ENCODE measurements at places on chromosomes 6 and 20.

DNA sequence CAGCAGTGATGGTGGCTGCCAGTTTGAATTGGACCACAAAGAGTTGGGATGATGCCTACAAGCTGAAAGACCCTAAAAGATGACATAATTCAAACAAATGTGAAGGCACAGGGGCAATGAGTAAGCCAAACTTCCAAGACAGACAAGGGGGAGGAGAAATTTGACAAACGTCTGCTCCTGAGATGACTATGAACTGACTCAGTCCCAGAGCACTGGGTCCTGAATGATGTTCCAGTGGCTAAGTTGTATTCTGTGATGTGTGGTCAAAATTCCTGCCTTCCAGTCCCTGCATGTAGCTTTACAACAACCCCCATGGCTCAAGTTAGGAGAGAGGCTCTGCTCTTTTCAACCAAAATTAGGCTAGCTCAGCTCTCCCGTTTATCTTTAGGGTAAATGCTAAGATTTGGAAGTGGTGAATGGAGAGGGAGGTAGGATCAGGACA lies 86.1 kb upstream of the SIRPA start:
- no peak for DNase-seq

DNA sequence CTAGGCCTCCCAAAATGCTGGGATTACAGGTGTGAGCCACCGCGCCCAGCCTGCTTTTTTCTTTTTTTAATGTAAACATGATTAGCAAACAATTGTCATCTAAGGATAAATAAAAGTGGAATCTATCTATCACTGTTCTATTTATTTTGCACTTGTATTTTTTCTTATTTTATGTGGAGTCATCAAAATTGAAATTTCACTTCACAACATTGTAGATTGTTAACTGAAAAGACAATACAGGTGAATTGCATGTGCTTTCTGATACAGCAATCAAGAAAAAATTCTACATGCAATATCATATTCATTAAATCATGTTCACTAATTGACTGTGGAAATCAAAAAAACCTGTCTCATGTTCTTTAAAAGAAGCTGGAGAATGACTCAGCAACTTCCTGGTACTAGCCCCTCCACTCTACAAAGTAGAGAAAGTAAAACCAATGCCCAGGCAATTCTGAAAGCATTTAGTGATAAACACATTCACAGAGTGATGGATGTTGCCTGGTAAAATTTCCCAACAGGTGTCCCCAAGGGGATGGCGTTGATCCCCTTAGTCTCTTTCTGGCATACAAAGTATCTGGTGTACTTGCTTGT lies 10.7 kb upstream of the RFX6 start:
- no peak for DNase-seq

DNA sequence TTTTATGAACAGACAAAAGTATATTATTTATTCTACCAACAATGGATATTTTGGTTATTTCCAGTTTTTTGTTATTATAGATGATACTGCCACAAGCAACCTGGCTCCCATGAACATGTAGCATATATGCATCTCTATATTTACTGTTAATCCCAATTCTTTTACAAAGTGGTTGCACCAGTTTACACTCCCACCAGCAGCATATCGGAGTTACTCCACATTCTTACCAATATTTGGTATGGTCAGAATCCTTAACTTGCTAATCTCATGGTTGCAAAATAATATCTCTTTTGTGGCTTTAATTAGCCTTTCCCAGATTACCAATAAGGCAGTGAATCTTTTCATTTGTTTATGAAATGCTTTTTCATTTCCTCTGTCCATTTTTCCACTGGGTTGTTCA lies 137.6 kb upstream of the CDYL start:
- DNase-seq: no peak

GRCh38 chr6:41344876-41345275 lies 9.5 kb downstream of the NCR2 start:
- peak; percentile 43 for DNase-seq

GRCh38 chr6:109701774-109702173 lies 10.7 kb downstream of the FIG4 start:
- DNase-seq: no peak

DNA sequence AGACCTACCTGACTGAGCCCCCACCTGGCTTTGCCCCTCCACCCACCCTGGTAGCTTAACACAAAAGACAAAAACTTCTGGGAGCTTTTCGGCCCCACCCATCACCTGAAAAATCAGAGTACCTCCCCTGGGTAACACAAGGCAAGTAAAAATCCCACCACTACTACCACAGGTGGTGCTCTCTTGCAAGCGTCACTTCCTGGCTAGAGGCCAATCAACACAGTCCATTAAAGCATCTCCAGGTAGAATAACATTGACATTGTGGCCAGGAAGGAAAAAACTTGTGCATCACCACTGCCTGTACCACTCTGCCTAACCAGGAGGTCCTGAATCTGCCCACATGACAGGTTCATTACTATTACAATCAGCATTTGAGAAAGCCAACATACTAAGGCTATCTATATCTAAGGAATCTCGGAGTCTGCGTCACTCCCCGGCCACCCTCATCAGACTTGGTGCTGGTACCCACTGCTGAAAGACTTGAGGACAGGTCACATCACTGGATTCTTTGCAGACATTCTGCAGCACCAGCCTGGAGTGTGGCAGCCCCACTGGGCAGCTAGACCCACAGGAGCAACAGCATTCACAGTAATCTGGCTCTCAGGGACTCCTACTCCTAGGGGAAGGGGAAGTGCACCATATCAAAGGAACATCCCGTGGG lies 125.9 kb downstream of the CDK19 start:
- DNase-seq: no peak

- DNase-seq: no peak
Measured at GRCh38 chr20:53004267-53004813, 32.2 kb downstream of the TSHZ2 start.

- DNase-seq: no peak
Measured at GRCh38 chr6:20092071-20092566, 120.2 kb downstream of the MBOAT1 start.

DNA sequence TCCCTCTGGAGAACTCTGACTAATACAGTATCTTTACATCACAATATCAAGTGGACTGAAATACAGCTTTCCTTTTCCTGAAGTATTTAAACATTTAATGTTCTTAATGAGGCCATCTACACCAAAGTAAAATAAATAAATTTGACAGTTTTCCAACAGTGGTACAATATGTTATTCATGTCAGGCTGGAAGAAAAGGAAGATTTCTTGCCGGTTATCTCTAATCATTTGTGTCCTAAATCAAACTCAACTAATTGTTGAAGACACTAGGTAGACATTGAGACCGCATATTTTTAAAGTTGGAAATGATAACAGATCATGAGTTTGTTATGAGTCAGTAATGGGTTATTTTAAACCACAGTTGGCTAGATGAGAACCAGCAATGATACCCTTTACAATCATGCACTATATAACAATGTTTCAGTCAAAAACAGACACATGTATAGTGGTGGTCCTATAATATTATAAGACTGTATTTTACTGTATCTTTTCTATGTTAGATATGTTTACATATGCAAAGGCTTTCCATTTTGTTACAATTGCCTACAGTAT lies 241.6 kb downstream of the LMBRD1 start:
- DNase-seq: no peak

DNA sequence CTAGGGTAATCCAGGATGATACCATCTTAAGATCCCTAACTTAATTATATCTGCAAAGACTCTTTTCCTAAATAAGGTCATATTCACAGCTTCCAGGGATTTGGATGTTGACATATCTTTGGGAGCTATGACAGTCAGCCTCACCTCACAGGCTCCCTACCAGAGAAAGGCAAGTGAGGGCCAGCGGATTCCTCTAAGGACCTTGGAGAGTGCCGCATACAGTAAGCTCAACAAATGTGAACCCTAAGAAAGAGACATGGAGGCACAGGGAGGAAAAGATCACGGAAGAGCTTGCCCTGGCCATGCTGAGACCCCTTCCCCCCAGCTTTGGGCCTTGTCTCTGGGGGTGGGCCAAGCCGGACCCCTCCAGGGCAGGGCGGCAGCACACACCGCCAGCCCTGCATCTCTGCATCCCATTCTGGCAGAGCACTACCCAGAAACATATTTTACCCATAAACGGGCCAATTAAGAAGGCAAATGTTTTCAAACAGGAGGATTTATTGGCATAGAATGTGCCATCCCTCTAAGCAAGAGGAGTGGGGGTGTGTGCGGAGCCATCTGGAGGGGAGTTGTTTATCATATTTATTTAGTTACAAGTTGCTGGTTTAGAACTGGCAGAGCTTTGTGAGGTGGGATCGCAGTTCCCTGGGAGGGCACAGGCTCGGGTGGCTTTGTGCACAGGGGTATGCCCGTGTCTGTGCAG lies 55.4 kb downstream of the CHMP4B start:
- DNase-seq: no peak

GRCh38 chr6:111107589-111107988 lies 20.3 kb downstream of the SLC16A10 start:
- no peak for DNase-seq

DNA sequence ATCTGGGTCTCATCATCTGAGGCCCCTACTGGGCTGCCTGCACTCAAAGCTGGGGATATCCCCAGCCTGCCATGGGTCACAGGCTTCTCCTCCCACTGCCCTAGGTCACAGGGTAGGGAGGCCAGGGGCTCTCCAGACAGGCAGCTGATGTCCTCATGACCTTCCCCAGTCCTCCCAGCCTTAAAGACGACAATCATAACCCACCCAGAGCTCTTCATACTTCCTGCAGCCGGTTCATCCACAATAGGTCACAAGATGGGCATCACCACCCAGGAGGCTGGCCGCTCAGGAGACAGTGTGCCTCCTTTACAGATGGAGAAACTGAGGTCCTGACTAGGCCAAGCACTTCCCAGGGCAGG lies 15.2 kb downstream of the TFEB start:
- no peak for DNase-seq

DNA sequence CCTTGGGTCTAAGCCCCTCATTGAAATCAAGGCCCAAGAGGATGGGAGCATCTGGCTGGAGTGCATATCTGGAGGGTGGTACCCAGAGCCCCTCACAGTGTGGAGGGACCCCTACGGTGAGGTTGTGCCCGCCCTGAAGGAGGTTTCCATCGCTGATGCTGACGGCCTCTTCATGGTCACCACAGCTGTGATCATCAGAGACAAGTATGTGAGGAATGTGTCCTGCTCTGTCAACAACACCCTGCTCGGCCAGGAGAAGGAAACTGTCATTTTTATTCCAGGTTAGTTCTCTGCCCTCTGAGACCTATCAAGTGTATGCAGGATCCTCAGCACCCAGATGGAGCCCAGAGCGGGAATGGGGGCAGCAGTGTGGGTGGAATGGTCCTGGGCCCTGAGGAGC lies 5.1 kb downstream of the BTN2A2 start:
- no peak for DNase-seq

GRCh38 chr6:109381061-109381746 lies 1.1 kb downstream of the CD164 start:
- no peak for DNase-seq

GRCh38 chr20:20665606-20666332 lies 46.7 kb downstream of the RALGAPA2 start:
- no peak for DNase-seq

- no peak for DNase-seq
Measured at GRCh38 chr20:37881601-37882343, 21.2 kb upstream of the VSTM2L start.

DNA sequence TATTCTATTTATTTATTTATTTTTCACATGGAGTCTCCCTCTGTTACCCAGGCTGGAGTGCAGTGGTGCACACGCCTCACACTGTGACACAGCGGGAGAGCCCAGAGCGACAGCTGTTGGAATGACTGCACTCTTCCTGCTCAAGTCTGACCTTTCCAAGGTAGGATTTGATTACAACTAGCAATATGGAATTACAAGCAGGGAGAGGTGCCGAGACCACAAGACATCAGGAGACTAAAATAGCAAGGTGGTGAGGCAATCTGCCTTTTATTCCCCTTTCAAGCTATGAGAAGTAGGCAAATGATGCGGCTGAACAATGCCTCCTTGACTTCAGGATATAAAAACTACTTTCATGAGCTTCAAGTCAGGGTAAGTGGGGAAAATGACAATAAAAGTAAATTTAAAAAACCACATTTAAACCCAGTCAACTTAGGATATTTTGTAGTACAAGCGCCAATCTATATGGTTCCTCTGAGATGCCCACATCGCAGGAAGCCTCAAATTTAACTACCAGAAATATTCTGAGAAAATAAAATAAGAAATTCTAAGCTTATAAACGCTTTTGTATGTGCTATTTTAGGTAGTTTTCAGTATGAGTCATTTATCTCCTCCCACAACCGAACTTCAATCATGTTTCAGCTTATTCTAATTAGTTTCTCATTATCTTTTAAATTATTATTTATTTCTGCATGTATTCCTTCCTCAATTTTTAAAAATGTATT lies 146.9 kb upstream of the SGK1 start:
- no peak for DNase-seq

DNA sequence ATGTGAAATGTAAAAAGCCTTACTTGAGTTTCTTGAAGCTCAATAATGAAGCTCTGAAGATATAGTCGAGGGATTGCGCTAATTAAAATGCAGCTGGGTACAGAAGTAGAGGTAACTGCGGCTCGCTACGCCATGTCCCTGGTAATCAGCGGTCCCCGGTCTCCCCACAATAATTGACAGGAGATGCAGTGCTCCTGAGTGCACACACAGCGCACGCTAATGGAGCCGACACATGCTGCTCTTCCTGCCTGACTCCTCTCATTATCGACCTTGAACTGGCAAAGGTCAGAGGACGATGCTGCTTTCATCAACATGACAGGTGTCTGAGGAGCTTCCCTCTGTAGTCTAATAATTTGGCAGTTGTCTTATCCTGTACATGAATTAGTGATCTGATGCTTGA lies 365.9 kb downstream of the RNF144B start:
- DNase-seq: no peak

DNA sequence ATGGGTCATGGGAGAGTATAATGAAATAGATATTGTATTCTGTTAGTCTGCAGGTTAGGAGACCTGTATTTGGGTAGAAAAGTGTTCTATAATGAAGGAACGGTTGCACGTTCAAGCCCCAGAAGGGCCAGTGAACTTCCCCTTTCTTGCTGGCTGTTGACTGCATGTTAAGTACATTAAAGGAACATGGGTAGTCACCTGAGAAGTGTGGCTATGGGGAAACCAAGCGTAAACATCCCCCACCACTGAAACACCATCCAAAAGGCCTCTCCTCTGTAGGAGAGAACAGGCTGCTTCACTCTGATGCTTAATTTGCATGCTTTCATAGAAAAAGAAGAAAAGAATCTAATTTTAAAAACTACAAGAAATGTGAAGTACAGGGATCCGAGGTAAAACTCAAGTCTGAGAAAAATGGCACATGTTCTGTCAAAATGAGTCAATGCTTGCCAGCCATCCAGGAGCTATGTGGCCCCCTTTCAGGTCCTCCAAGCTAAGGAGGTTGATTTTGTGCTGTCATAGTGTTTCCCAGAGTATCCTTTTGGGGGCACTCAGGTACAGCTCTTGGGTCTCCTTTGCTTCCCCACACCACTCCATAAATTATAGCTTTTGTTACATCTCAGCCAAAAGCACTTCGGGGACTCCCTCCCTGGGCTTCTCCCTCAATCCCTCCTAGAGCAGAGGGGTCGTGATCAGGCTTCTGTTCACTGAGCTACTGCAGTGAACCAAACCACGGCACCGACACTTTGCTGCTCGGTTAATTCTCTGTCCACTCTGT lies 283.7 kb upstream of the AGPAT4 start:
- no peak for DNase-seq

Data from CD8-positive, alpha-beta T cell (primary cell).